ENCODE measurements at places on chromosomes 3 and 15.
A peak's percentile ranks its signal among the peaks of the same experiment; 100 is the strongest.

DNA sequence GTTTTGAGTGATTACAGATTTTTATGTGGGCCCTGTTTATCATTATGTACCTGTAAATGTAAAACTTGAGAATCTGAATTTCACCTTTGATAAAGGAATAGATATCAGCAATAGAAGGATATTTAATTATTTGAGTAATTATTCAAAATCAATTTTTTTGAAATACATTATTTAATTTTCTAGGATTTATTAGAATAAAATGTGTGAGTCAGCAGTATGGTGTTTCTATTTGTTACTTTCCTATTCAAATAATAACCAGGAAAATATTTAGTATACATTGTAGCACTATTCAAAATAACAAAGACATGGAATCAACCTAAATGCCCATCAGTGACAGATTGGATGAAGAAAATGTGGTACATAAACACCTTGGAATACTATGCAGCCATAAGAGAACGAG, 22.1 kb downstream of the CAPN7 start:
- DNase-seq: no peak

DNA sequence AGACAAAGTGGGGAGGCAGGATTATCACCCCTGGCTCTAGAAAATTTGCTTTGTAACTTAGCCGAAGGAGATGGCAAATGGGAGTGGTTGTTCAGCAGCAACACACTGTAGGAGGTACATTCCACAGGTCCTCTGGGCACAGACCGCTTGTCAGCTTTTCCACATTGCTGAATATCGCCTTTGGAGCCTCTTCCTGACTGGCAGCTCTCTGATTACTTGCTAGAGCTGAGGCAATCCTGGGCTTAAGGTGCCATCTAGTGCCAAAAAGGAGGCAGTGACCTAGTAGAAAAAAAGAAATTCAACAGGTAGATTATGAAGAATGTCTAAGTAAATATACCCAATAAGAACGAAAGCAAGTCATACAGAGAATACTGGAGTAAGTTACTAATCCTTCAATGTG, 13.1 kb upstream of the SCN5A start:
- peak; percentile 32 for DNase-seq

- no peak for DNase-seq
Measured at GRCh38 chr3:69370901-69371301, 15.0 kb downstream of the FRMD4B start.

- DNase-seq: no peak
Measured at GRCh38 chr15:86764021-86764420, 684.4 kb downstream of the AGBL1 start.

DNA sequence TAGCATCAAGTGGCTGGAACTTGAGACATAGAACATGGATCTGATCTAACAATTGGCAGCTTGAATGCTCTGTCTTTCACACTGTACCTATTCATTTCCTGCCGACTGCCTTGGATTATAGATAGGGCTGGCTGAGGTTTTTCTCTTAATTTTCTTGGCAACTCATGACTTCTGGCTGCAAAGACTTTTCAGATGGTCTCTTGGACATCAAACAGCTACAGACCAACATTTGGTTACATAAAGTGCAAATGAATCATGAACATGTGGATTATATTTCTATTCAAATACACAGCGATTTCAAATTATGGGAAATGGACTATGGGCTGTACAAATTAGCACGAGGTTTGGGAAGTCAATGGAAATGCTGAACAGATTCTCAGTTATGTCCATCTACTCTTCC, 26.2 kb upstream of the IL16 start:
- no peak for DNase-seq

DNA sequence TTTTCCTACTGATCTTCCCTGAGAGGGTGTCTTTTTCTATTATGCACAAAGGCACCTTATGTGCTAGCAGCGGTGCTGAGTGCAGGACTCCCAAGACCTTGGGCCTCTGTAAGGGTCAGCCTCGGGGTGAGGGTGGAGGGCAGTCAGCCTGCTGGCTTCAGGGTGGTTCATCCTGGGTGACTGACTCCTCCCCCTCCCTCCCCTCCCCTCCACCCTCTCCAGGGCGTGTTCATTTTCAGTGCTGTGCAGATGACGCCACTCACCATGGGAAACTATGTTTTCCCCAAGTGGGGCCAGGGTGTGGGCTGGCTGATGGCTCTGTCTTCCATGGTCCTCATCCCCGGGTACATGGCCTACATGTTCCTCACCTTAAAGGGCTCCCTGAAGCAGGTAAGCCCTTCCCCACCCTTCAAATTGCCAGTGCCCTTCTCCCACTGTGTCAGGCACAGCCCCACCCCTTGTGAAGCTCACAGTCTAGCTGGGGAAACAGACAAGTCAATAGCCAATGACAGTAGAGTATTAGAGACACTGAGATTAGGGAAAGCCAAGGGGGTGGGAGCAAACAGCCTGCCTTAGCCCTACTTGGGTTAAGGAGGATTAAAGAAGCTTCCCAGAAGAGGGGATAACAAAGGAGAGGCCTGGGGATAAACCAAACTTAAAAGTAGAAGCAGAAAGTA, 41.9 kb downstream of the SLC6A1 start:
- no peak for DNase-seq

GRCh38 chr15:61748529-61748928, 311.7 kb downstream of the VPS13C start:
- DNase-seq: no peak

- no peak for DNase-seq
Measured at GRCh38 chr3:62373215-62373614, at the start of gene FEZF2. Gene FEZF2 (minus strand): TSS chr3:62373550. CDS start chr3:62372868, 682 bp downstream.

- no peak for DNase-seq
Measured at GRCh38 chr15:65612949-65613744, 2.2 kb upstream of the INTS14 start.

DNA sequence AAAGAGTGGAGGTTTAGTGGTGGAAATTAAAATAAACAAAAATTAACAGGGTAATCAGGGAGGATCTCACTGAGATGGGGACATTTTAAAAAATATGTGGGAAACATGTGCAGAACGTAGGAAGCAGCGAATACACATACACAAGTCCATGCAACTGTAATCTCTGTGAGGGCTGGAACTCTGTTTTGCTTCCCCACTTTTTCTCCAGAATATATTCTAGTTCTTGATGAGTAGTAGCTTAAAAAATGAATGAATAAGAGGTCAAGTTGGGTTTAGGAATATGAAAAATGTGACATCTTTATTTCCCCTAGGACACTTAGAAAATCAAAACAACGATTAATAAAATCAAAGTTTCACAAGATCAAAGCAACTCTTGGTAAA, 312.2 kb upstream of the ZNF717 start:
- DNase-seq: no peak

GRCh38 chr3:78632925-78633553, 1134.8 kb downstream of the ROBO1 start:
- DNase-seq: no peak

DNA sequence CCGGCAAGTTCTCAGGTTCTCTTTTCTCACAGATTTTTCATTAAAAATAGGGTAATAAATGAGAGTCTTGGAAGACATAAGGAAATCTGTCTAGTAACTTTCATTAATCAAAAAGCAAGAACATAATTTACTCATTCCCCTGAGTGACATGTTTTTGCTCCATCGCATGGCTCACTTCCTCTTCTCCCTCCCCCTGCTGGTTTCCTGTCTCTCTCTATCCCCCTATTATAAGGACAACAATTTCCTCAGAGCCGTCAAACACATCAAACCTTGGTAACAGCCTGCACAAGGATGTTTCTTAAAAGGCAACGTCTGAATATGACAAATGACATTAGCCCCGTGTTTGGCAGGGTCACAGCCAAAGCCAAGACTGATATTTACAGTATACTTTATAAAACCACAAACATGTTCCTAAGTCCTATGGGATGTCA, 1149.6 kb downstream of the IGSF11 start:
- DNase-seq: no peak

- no peak for DNase-seq
Measured at GRCh38 chr3:191688756-191689433, 227.9 kb downstream of the PYDC2 start.

- DNase-seq: no peak
Measured at GRCh38 chr3:129386984-129387383, 41.5 kb downstream of the EFCAB12 start.

DNA sequence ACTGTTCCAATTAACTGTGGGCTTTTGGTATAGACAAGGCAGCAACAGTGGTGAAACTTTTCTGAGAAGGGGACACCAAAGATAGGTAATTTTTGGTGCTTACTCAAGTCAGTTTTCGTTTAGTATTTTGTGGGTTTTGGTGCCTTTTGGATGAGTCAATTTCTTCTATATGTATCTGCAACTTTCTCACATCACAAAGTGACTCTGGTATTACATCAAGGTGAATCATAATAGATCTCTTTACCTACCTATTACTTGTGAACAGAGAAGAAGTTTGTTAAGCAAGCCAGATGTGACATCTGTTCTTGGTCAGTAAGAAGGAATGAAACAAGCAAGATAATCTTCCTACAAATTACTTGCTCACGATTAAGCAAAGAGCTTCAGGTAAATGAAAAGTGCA, 732.4 kb upstream of the DPPA4 start:
- peak; percentile 25 for DNase-seq

GRCh38 chr3:70635301-70635700, 322.9 kb upstream of the MDFIC2 start:
- DNase-seq: no peak

All from RCC 7860 (cell line).